ENCODE measurements at places on chromosomes 2 and 18. TPM values are rescaled to one million over a fixed set of nuclear protein-coding genes. Genes with fewer than 3 reads are reported as not detected.

Gene TRAPPC8
- 55.4 TPM for total RNA-seq

Gene QPCT
- 8.8 TPM for total RNA-seq

Gene COLEC12
- total RNA-seq, result 21.1 TPM

Gene CGREF1
- total RNA-seq, result 40.8 TPM

Gene NEB
- 0.33 TPM for total RNA-seq

Gene CAPN14
- total RNA-seq, result 0.26 TPM

Gene NOTO
- not detected for total RNA-seq

Gene RGPD3
- 0.20 TPM for total RNA-seq
